ENCODE measurements at places on chromosomes 3 and 15.

DNA sequence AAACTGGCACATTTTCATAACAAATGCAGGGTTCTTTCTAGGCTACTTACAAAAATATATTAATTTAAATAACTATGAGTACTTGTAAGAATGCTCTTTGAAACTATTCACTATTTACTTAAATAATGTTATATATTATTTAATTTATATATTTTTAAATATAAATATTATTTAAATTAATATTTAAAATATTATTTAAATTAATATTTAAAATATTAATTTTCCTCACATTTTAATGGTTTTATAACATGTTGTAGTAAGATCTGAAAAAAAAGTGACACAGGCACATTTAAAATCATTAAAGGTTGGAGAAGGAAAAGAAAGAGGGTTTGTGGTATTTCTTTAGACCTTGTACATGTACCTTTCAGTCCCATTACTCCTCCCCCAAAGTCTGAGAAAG lies 34.6 kb downstream of the CCDC14 start:
- H3K4me3 ChIP-seq = no peak overlapping the region
- no peak for DNase-seq
- H3K27ac ChIP-seq = no peak overlapping the region
- H3K27me3 ChIP-seq = no peaks in the 10 kb centered on the region
- no peaks in the 10 kb centered on the region for H3K4me1 ChIP-seq

GRCh38 chr15:100731267-100732152 lies 129.1 kb downstream of the ASB7 start:
- no peak for DNase-seq
- H3K27me3 ChIP-seq = no peaks in the 10 kb centered on the region
- H3K36me3 ChIP-seq = no peaks in the 10 kb centered on the region
- H3K4me3 ChIP-seq = no peak overlapping the region
- no peak overlapping the region for H3K27ac ChIP-seq

DNA sequence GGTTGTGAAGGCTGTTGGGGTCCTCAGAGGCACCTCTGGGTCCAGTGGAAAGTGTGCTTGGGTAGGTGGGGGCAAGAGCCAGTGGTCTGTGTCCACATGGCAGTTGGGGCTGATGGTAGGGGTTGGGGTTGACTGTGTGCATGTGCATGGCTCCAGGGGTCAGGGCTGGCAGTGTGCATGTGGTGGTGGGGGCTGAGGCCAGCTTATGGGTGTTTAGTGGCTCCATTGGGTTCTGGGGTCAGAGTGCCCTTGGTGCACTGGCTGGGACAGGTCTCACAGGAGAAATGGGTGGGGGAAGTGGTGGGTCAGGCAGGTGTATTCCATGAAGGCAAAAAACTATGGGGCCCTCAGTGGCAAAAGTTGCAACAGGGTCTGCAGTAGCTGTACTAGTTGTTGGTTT lies 97.9 kb downstream of the EDEM1 start:
- no peak overlapping the region for H3K27ac ChIP-seq
- no peaks in the 10 kb centered on the region for H3K4me1 ChIP-seq
- H3K27me3 ChIP-seq = no peaks in the 10 kb centered on the region
- no peak for DNase-seq

DNA sequence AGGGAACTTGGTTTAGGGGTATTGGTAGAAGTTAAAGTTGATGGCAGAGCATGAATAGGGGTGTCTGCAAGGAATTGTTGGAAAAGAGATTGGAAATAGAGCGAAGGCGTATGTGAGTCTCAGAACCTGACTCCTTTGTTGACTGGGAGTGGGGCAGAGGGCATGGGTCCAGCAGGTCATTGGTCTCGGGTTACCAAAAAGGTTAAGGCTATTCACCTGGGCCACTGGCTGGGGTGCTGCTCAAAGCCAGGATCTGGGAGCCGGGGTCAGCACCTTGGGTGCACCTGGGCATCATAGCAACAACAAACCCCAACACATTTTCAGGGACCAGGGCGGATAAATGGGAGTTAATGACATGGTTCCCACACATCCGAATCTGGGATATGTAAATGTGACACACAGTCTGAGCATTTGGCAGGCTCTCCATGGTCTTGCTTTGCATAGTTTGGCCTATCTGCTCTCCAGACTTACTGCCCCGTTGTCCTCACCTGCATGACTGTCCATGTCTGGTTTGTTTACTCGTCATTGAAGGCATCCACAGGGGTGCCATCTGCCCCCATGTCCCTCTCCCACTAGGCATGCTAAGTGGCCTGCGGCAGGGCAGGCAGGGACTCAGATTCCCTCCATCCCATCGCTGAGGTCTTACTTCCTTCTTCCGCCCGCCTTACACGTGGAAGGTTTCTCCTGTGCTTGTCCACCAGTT lies 10.1 kb downstream of the KLF13 start:
- H3K36me3 ChIP-seq = peaks cover 33% of the 10 kb centered on the region
- no peaks in the 10 kb centered on the region for H3K27me3 ChIP-seq
- H3K27ac ChIP-seq = peak overlapping the region; percentile 51

- DNase-seq = no peak
- peaks cover 6% of the 10 kb centered on the region for H3K27me3 ChIP-seq
- H3K36me3 ChIP-seq = no peaks in the 10 kb centered on the region
These were observed 31.6 kb downstream of the SLC22A14 start for GRCh38 chr3:38313695-38314094.

DNA sequence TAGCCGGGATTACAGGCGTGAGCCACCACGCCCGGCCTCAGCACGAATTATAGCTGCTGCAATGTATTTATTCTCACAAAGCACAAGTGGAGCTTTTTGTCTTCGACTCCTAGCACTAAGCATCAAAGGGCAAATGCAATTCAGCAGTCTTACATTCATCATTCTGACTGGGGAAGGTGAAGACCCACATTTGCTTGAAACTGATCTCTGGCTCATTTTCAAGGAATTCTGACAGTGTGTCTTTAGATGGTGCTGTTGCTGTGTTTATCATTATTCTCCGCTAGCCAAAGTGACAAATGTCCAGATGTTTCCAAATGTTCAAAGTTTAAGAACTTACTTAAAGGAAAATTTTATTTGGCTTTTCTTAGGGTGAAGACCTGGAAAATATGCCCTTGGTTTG lies 55.9 kb downstream of the SGO1 start:
- H3K4me3 ChIP-seq = no peak overlapping the region
- H3K4me1 ChIP-seq = peaks cover 2% of the 10 kb centered on the region
- H3K36me3 ChIP-seq = peaks cover 30% of the 10 kb centered on the region
- no peak for DNase-seq
- no peak overlapping the region for H3K27ac ChIP-seq

DNA sequence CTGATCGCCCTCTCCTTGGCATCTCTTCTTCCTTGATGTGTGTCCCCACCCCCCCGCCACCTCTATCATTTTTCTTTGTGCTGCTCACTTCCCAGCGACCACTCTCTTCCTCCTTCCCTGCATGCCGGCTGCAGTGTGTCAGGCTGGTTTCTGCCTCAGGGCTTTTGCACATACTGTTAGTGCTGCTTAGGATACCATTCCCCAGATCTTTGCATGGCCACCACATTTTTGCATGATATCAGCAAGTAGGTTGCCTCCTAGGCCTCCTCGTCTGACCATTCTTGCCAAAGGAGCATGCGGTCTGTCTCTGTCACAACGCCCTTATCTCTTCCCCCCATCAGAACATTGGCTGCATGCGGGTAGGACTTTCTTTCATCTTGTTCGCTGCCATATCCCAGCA lies 12.5 kb downstream of the FBLN2 start:
- H3K27me3 ChIP-seq = peaks cover 17% of the 10 kb centered on the region
- H3K4me3 ChIP-seq = no peak overlapping the region
- H3K36me3 ChIP-seq = no peaks in the 10 kb centered on the region

DNA sequence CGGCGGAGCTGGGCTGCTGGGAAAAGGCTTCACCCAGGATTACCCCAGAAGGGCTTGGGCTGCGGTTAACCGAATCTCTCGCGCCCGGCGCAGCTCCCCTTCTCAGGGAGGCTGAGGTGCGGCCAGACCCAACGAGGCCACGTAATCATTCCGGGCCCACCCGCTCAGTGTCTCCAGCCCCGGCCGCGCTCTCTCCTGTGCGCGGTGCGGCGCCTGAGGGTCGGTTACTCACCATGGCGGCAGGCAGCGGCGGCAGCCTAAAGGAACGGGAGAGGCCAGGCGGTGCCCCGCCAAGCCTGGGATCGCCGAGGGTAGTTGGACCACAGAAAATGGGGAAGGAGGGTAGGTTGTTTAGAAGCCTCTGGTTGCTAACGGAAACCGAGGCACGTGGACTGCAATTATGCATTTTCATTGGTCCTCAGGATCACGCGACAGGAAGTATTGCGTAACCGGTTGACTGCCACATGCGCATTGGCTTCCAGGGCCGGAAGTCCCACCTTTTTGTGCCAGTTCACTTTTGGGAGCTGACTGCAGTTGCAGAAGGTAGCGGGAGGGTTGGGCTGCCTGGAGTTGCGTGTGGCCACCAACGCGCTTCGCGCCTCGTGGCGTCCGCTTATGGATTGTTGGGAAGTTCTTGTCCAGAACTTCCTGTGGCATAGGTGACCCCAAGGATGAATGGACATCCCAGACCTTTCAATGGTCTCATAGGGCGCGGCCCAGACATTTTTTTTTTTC lies at the start of gene LZTFL1:
Gene LZTFL1 (minus strand): TSS at position 363 of the 735 bp plus-strand sequence. CDS start 128 bp downstream, at position 235.
- no peaks in the 10 kb centered on the region for H3K36me3 ChIP-seq
- peak; percentile 83 for DNase-seq
- peaks cover 20% of the 10 kb centered on the region for H3K4me1 ChIP-seq
- peaks cover 73% of the 10 kb centered on the region for H3K27me3 ChIP-seq
- H3K4me3 ChIP-seq = peak within 1 kb of the TSS; percentile 88

DNA sequence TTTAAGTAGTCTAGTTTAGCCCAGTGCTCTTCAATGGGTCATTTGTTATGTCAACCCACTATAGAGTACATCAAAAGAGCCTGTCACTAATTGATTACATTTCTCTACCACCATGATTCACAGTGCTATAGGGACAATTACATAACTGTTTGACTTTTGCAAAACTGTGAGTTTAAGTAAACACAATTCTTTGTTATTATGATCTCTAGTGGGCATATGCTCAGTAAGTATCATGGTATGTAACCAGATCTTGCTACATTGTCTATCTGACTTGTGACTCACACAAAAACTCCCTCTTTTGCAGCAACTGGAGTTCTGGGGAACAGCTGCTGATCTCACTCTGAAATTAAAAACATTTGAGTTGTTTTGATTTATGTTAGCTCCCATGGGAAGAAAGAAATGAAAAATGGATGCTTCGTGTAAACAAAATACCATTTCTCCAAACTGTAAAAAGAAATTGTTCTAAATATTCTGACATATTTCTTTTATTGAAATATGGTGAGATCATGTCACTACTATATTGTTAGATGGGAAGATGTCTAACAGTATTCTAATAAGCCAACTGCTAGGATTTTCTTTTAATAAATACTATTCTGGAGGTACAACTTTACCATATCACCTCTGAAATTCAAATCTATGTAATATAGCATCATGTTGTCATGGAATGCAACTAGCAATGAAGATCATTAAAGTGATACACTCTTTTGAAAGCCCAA lies 470.4 kb downstream of the ROBO1 start:
- H3K36me3 ChIP-seq = no peaks in the 10 kb centered on the region
- H3K27me3 ChIP-seq = no peaks in the 10 kb centered on the region
- DNase-seq = no peak
- no peak overlapping the region for H3K27ac ChIP-seq

All from activated T-helper 2 cell treated with anti-CD3 and anti-CD28 coated beads, Interferon-gamma antibody, Interleukin-2, Interleukin-4, amounts not matched to agents 10 μg/mL and 5 μg/mL and 100 μg/mL, durations not matched to agents 14 hours and 24 hours and 36 hours (primary cell).